CD4-positive, alpha-beta T cell treated with Interleukin-17A for 4 hours (primary cell): ENCODE measurements at places on chromosomes 16 and 17.

DNA sequence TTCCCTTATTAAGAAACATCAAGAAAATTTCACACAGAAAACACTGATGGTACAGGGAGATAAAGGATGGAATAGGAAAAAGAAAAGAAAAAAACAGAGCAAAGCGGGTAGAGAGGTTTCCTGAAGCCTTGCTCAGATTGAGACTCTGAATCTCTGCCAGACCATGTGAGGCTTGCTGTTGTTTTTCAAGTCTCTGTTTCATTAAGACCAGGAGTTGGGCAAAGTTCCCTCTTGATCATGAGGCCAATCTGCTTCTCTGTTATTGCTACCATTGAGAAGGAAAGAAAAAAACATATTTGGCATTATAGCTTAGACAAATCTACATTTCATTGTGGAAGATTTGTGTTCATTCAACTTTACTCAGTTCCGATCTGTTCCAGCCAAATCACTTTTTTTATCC, 201.6 kb upstream of the SOX9 start:
- DNase-seq = no peak

DNA sequence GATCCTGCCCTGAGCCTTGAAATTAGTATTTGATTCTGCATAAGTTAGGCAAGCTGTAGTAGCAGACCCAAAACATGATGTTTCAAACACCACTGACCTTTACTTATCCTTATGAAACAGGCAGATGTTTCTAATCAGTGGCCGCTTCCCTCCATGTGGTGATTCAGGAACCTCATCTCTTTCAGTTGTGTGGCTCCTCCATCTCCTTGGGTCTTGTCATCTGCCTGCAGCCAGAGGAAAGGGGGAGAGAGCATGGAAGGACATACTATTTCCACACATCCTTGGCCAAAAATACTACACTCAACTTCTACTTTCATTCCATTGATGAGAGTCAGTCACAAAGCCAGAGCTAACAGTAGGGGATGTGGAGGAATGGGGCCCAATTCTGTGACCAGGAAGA, 41.6 kb upstream of the IRX6 start:
- no peak for DNase-seq

DNA sequence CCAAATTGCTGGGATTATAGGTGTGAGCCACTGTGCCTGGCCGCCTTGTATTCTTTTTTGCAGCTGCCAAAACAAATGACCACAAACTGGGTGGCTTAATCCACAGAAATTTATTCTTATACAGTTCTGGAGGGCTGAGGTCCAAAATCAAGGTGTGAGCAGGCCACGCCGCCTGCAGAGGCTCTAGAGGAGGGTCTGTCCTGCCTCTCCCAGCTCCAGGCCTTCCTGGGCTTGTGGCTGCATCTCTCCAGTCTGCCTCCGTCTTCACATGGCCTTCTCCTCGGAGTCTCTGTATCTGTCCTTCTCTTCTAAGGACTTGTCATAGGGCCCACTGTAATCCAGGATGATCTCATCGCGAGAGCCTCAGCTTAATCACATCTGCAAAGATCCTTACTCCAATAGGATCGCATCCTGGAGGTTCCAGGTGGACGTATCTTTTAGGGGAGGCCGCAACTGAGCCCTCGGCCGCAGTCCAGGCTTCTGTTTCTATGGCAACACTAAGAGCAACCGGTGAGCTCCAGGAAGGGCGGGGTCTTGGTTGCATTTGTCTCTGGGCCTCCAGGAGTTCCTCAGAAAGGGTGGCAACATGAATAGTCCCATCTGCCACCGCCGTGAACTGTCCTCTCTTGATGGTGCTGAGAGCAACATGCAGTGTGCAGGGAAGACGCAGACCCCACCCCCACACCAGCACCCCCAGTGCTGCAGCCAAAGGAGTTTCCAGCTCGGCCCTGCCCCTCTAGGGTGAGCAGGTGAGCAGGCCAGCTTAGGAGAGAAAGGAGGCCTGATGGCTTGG, 29.5 kb upstream of the CREBBP start:
- DNase-seq = no peak

DNA sequence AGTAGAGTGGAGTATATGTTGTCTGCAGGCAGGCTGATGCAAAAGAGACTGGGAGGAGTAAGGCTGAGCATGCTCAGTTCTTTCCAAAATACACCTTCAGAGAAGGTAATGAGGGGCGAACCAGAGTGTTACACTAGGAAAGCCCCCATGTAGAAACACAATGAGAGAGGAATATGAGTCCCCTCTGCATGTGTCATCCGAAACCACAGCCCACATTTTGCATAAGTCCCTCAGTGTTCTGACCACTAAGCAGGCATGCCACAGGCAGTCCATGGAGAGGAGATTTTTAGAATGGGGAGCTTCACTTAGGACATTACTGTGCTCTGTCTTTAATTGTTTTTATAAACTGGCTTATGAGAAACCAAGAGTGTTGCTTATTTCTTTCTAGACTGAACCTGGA, 32.0 kb downstream of the SLC6A2 start:
- DNase-seq = no peak

- DNase-seq = no peak
These were observed 17.7 kb downstream of the FOXL1 start for GRCh38 chr16:86595983-86596605.
